ENCODE measurements at places on chromosomes 16 and 17. TPM values are rescaled to one million over a fixed set of nuclear protein-coding genes. Genes with fewer than 3 reads are reported as not detected.

The KRT23 gene
- total RNA-seq: 1.3 TPM

The SEBOX gene
- total RNA-seq: not detected

The TMEM204 gene
- 27.7 TPM for total RNA-seq

The YBX2 gene
- 2.0 TPM for total RNA-seq

The SRP68 gene
- total RNA-seq: 52.5 TPM

The HP gene
- 4.3 TPM for total RNA-seq

The ADCY9 gene
- total RNA-seq: 17.2 TPM

The ITGB4 gene
- total RNA-seq: 9.5 TPM

The YPEL2 gene
- 47.6 TPM for total RNA-seq

The CD300LG gene
- 1.2 TPM for total RNA-seq

The SBK1 gene
- total RNA-seq: 7.2 TPM

The PPM1D gene
- 15.7 TPM for total RNA-seq

The SLC13A2 gene
- 1.9 TPM for total RNA-seq

The IL34 gene
- total RNA-seq: 4.7 TPM

The MPV17L gene
- total RNA-seq: 8.2 TPM

The SEZ6L2 gene
- total RNA-seq: 17.3 TPM

The CACNG1 gene
- 25.8 TPM for total RNA-seq

The DNAI2 gene
- total RNA-seq: not detected

The ARL17A gene
- total RNA-seq: 13.5 TPM

The GRAPL gene
- 3.0 TPM for total RNA-seq

The KRTAP9-8 gene
- not detected for total RNA-seq

The KRTAP1-1 gene
- not detected for total RNA-seq

The EIF3C gene
- total RNA-seq: 279 TPM

The MT4 gene
- total RNA-seq: not detected

The ANKFN1 gene
- 1.5 TPM for total RNA-seq

The COX11 gene
- 69.7 TPM for total RNA-seq

The SKAP1 gene
- 7.3 TPM for total RNA-seq

The TMEM94 gene
- 96.0 TPM for total RNA-seq

The PRMT7 gene
- total RNA-seq: 76.5 TPM

The CANT1 gene
- 35.6 TPM for total RNA-seq

The PITPNM3 gene
- 11.7 TPM for total RNA-seq

The MAP2K6 gene
- 19.9 TPM for total RNA-seq

The NXN gene
- 50.2 TPM for total RNA-seq

The GPS1 gene
- total RNA-seq: 112 TPM

The PIK3R5 gene
- total RNA-seq: 5.4 TPM

The PLA2G10 gene
- total RNA-seq: not detected

The SYT17 gene
- total RNA-seq: 7.3 TPM

The ERN2 gene
- 0.53 TPM for total RNA-seq

The KRTAP4-3 gene
- total RNA-seq: not detected

The PNMT gene
- 3.7 TPM for total RNA-seq

The MAPK8IP3 gene
- 65.9 TPM for total RNA-seq

The PPP1R1B gene
- total RNA-seq: 6.1 TPM

The VMO1 gene
- 1.9 TPM for total RNA-seq

The PKMYT1 gene
- 8.6 TPM for total RNA-seq

The TRAPPC1 gene
- 30.5 TPM for total RNA-seq

The PRCD gene
- 4.6 TPM for total RNA-seq

The HERPUD1 gene
- 192 TPM for total RNA-seq

The PDIA2 gene
- total RNA-seq: 0.47 TPM

The OR4D1 gene
- total RNA-seq: not detected

The HIC1 gene
- 97.9 TPM for total RNA-seq

The MTSS2 gene
- total RNA-seq: 37.1 TPM

The CD300A gene
- 5.0 TPM for total RNA-seq

Data from metanephros (tissue), 2 donors.